Fibroblast of gingiva (primary cell): ENCODE measurements at places on chromosomes 12 and 14.

- DNase-seq, result no peak
Observed at GRCh38 chr14:38150075-38150474, 57.6 kb upstream of the SSTR1 start.

DNA sequence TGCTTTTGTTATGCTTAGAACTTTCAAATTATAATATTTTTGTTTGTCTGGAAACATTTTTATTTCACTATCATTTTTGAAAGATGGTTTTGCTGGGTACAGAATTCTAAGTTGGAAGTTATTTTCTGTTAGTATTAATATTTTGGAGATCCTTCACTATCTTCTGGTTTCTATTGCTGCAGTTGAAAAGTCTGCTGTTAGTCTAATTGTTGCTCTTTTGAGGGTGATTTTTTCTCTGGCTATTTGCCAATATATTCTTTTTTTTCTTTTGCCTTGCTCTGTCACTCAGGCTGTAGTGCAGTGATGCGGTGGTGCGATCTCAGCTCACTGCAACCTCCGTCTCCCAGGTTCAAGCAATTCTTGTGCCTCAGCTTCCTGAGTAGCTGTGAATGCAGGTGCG, 28.2 kb upstream of the ARID2 start:
- DNase-seq, result no peak

GRCh38 chr14:50977863-50978528, 33.7 kb upstream of the PYGL start:
- no peak for DNase-seq

DNA sequence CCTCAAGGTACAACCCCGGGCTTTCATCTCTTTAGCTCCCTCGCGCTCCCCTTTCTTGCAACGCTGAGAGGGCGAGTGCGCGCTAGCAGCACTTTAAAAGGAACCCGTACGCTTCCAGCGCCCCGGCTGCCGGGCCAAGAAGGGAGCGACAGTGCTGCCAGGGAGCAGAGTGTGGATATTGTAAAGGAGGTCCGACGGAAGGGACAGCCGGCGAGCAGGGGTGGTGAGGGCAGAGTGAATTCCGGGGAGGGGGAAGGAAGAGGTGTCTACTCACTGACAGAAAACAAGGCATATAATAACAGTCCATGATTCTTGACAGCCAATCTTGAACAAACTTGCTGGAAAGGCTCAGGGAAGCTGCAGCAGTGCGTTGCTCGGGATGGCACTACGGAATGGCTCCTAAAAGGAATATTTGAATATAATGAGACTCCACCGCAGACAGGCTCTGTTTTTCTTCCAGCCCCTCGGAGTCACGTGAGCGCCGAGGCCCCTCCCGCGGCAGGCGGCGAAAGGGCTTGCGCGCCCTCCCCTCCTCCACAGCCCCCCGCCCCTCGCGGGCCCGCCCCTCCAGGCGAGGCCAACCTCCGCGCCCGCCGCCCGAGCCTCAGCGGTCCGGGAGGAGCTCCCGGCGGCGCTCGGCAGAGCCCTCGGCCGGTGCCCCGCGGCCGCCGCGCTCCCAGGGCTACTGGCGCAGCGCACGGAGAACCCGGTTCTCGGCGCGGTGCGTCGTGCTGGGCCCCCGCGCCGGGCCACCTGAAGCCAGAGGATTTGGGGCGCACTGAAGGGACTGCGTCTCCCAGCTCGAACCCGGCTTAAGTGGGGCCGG, 3.4 kb downstream of the BMP4 start:
- DNase-seq, result peak; percentile 87

DNA sequence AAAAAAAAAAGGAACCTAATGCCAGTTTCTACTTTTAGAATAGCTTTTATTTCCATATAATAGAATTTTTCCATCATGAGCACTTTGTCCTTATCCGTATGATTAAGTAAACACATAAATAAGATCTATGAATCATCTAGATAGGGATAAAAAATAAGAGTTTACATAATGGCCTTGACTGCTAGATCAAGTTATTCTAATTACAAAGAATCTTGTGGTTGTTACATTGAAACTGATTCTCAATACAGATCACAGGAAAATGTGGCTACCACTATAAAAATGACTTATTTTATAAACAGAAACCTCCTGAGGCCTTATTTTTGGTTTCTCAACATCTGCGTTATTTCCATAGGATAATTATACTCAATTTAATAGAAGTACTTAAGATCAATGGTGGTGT, 34.4 kb upstream of the NDUFA12 start:
- no peak for DNase-seq

DNA sequence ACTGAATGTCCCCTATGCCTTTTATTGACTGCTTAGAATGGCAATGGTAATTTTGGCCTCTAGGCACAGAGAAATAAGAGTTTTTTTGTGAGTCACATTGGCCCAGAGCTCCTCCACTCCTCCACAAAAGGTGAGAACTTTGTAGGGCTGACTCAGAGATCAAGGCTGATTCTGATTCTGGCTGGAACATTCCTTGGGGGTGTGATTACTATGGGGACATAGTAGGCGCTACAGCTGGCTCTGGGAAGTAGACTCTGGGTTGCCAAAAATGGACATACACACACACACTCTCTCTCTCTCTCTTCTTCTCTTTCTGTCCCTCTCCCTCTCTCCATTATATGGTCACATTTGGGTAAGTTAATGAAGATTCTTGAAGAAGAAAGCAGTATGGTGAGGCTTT, 174.6 kb upstream of the DDHD1 start:
- DNase-seq, result peak; percentile 24

GRCh38 chr12:47710278-47710677, 4.4 kb upstream of the RPAP3 start:
- DNase-seq, result no peak

- no peak for DNase-seq
Observed at GRCh38 chr14:68663385-68664076, 129.3 kb downstream of the ZFP36L1 start.

DNA sequence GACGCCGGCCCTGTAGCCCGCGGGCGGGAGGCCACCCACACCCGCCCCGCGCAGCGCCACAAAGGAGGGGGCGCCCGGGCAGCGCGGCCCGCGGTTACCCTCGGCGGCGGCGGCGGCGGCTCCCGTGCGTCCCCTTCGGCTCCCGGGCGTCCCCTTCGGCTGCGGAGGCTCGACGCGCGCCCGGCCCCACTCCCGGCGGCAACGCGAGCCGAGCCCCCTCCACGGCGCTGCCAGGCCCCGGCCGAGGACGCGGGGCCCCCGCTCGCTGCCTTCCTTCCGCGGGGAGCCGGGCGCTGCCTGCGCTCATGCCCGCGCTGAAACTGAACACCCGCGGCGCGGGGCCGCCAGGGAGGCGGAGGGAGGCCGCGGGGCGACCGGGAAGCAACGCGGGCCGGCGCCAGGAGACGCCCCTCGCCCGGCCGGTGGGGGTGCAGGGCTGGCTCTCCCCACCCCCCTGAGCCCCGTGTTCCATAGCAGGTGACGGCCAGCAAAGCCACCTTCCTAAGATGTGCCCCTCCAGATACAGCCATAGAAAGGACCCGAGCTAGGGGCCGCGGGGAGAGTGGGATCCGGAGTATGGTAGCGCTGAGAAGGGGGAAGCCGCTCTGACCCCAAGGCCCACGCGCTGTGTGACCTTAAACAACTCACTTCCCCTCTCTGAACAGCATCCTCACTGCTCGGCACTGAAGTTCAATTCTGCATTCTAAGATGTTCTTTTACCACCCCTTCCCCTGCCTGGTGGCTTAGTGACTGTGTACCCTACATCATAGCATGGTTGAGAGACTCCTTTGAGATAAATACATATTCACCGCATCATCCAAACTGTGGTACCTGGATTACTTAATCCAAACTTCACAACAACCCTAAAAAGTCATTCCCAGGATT, 42.8 kb downstream of the KDM2B start:
- no peak for DNase-seq

DNA sequence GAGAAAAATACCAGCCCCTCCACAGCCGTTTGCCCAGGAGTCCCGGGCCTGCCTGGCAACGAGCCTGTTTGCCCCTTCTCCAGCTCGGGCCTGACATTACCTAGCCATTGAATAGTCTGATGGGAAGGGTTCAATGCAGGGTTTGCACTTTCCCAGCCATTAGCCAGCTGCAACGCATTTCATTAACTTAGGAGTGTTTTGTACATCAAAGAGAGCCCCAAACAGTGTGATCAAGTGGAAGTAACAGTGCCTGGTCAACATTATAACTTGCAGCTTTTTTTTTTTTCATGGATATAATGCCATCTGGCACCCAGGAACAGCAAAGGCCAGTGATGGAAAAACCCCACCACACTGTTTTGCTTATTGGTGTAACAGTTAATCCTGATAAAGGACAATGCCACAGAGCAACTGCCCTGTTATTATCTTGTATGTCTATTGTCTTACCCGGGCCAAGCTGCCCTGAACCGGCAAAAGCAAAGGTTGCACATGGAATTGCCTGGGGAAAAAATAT, 38.0 kb downstream of the BTG1 start:
- DNase-seq, result no peak
